ENCODE measurements at places on chromosomes 3 and 15.

- DNase-seq, result no peak
Observed at GRCh38 chr3:46974421-46975171, 1.9 kb downstream of the CCDC12 start.

- DNase-seq, result no peak
Observed at GRCh38 chr3:23116081-23116837, 86.9 kb upstream of the UBE2E2 start.

DNA sequence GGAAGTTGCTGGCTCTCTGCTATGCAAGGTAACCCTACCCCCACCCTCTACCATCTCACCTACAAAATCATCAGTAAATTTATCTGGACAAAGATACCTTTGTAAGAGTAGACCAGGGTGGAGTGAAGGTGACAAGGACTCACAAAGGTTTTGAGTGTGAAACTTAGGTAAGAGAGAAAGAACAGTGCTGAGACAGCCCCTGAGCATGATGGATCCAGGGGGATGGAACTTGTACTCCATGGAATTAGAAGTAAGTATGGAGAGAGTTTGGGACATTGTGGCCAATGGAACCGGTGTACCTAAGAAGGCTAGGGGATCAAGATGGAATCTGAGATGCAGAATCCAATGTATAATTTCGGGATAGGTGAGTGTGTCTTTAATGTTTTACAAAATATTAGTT, 153.0 kb upstream of the NSMCE3 start:
- DNase-seq, result no peak

GRCh38 chr15:26438316-26438715, 334.6 kb downstream of the GABRB3 start:
- DNase-seq, result no peak

- no peak for DNase-seq
Observed at GRCh38 chr3:97932387-97932801, 39.8 kb downstream of the RIOX2 start.

GRCh38 chr3:185420762-185421161, 57.8 kb downstream of the MAP3K13 start:
- DNase-seq, result no peak

GRCh38 chr3:61236556-61236955, 14.7 kb downstream of the FHIT start:
- DNase-seq, result no peak

- DNase-seq, result no peak
Observed at GRCh38 chr3:198032039-198032936, 72.3 kb downstream of the LMLN start.

DNA sequence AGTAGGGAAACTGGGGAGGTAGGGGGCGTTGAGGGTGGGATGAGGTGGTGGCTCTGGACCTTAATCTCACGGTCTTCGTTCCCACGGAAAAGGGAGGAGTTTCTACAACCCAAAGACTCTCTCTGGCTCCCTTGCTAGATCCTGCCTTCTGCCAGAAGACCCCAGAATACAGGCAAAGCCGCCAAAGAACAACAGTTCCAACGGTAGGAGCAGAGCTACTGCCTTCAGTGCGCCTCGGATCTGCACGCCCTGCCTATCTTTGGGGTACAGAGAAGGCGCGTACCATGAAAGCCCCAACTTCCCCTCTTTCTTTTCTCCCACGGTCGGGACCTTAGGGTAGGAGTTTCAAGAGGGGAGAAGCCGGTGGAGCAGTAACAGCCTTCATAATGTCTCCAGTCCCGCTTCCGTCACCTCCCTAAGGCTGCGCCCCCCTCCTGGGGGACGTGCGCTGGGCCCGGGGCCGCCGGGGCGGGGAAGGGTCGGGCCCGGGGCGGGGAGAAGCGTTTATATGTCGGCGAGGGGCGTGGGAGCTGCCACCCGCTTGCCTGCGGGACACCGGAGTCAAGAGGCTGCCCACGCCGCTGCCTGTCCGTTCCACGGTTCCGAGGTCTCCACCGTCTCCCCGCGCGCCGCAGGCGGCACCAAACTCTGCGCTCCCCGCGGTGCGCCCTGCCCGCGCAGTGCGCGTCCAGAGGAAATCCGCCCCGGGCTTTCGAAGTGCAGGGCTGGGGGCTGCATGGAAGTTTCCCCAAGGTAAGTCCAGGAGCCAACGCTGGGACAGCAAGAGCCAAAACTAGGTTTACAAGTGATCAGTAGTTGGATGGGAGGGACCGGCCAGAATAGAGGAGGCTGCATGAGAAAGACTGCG, at the start of gene COL6A6:
Gene COL6A6 (plus strand): TSS at position 533 of the 868 bp plus-strand sequence. CDS start 43,188 bp downstream, outside the sequence.
- DNase-seq, result peak; percentile 47

GRCh38 chr3:126606001-126606400, 47.3 kb upstream of the C3orf22 start:
- DNase-seq, result no peak

DNA sequence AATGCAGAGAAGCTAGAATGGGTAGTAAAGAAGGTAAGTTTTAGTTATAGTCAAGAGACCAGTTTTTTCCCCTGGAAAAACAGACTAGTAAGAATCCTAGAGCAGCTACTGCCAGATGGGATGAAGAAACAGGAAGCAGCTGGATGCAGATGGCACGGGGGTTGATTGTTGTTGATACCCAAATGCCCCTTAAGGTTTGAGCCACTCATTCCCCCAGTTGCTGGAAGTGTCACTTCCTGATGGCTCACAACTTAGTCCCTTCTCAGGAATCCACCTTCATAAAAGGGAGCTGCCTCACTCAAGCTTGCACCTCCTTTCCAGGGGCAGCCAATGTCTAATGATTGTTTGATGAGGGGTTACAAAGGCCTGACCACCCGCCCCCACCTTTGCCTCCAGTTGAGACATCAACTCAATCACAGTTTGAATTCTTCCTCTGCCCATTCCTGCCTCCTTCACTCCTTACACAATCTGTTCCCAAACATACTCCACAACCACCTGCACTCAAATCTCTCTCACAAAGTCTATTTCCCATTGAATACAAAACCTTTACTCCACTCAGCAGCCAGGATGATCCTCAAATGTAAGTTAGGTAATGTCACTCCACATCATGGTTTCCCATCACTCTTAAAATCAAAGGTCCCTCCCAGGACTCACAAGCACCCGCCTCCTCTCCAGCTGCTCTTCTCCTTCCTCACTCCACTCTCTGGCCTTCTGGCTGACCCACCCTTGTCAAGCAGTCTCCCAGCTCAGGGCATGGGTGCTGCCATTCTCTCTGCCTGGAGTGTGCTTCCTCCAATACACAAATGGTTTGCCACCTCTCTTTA, 450.1 kb upstream of the THBS1 start:
- no peak for DNase-seq

GRCh38 chr3:158430448-158430847, 140.5 kb upstream of the MLF1 start:
- no peak for DNase-seq

DNA sequence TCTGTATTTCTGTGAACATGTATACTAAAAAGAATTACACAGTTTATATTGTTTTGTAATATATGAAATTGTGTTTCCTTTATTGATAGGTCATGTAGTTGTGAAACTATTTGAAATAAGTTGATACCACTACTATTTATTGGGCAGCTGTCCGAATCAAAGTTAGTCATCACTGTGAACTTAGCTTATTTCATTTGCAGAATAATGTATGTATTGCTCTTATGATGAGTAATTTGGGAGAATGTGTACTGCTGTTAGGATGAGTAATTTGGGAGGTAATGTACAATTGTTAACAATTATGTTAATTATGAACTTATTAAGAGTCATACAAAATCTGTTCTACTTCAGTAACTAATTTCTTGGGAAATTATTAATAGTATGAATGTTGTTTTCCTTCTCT, 22.2 kb downstream of the FXR1 start:
- DNase-seq, result no peak

DNA sequence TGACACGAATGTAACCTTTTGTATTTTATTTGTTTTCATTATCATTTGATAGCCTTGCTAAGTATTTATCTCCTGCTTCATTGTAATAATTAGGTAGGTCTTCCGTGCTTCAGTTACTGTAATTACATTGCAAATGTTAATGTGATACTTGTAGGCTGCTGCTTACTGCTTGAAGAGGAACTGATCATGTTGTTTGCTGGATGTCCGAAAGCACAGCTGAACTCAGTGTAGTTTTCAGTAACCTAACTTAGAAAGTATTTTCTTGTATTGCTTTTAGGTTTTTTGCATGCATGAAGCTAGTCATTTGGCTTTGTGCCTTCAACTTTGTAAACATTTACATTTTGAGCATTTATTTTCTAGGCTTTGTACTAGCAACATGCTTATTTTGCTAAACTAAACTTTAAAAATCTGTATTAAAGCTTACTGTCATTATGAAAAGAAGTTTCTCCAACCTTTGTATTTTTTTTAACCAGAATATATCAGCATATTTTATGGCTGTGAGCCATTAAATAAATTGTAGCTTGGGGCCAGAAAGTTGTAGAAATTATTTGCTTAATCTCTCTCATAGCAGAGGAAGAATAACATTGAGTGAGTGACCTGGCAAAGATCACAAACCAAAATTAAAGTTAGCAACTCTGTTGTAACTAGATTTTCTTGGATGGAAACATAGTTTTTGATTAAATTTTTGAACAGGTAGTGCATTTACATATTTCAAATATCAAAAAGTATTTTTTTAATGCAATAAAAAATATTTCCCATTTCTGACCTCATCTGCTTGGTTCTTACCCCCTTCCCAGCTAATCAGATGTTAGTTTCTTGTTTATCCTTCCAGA, 30.7 kb downstream of the SACM1L start:
- DNase-seq, result no peak

- DNase-seq, result no peak
Observed at GRCh38 chr15:99554880-99555488, 10.8 kb upstream of the MEF2A start.

DNA sequence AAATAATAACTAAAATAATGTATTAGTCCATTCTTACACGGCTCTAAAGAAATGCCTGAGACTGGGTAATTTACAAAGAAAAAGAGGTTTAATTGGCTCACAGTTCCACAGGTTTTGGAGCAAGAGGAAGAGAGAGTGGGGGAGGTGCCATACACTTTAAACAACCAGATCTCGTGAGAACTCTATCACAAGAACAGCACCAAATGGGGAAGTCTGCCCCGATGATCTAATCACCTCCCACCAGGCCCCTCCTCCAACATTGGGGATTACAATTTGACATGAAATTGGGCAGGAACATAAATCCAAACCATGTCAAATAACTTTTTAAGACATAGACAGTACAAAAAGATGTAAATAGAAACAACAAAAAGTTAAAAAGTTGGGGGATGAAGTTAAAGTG, 63.2 kb downstream of the ILDR1 start:
- no peak for DNase-seq

DNA sequence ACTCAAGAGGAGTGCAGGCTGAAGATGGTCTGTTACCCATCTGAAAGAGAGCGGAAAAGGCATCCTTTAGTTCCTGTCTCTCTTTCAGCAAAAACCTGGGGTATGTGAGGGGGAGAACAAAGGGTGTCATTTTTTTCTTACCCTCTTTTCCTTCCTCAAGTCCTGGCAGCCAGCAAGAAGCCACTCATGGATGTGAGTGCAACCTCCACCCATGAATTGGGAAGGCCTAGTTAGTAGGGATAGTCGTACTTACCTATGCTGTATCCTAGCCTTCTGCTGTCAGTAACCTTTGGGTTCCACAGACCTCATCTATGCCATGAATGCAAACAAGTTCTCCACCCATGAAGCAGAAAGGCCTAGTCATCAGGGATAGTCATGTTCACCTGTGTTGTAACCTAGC, 472.8 kb downstream of the ZIC1 start:
- DNase-seq, result no peak

GRCh38 chr3:80079886-80080285, 312.1 kb upstream of the ROBO1 start:
- no peak for DNase-seq

- DNase-seq, result no peak
Observed at GRCh38 chr15:41836073-41836472, 2.6 kb upstream of the PLA2G4B start.

DNA sequence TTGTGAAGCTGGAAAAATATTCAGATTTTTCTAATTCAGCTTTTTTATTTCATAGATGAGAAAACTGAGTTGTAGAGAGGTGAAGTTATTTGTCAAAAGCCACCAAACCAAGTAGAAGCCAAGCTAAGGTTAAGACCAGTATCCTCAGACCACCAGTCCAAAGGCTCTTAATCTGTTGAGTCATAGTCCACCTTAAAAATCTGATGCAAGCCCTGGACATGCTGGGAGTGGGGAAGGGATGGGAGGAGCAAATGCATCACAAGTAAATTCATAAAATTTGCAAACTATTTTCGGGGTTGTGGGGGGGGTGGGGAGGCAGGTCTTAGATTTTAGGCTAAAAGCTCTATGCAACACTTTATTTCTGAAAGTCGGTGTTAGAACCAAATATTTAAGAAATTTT, 307.7 kb upstream of the SEMA6D start:
- no peak for DNase-seq

DNA sequence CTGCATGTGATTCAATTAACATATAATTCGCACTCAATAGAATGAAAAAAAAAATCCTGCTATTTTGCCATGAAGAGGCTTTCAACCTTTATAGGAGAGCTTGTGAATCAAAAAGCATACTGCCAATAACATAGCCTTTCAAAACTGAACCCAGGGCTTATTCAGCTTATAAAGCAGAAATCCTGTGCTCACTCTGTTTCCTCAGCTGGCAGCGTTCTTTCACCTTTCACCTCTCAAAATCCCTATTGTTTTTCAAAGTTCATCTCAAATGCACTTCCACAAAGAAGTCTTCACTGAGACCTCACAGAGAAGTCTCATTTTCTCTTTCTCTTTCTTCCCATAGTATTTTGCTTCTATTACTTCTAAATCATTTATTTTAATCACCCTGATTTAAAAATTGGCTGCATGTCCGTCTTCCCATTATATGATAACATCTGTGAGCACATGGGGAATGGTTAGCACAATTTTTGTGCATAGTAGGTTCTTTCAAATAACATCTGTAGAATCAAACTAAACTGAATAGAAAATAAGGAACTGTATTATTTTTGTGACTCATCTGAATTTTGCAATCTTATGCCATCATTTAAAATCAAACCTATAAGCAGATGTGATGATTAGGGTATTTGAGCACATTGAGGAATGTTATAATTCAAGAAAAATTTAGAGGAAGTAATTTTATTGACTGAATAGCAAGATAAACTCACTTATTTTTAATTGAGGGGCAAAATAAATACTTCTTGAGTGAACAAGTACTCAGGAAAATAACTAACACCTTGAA, 373.4 kb downstream of the NLGN1 start:
- DNase-seq, result no peak

- no peak for DNase-seq
Observed at GRCh38 chr15:67079361-67079760, 14.0 kb downstream of the SMAD3 start.

DNA sequence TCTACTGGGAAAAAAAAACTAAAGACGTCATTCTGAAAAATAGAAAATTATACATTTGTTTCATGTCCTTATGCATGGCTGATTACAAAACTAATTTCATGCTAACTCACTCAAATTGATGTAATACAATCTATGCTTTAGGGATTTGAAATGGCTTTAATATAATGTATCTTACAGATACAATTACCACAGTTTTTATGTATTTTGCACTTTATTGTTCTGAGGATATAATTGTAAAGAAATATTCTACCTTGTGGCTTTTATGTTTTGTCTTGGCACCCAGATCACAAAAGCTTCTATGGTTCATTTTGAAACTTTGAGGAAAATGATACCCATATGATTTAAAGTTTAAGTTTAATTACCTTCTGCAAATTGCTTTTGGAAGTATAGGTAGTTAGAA, 122.5 kb downstream of the PLCL2 start:
- DNase-seq, result no peak

GRCh38 chr3:38603731-38604131, 45.8 kb downstream of the SCN5A start:
- DNase-seq, result no peak

All from iPS-NIHi11 (cell line).